ENCODE measurements at places on chromosomes 5 and 9.

GRCh38 chr5:91416491-91416890 lies 33.4 kb upstream of the ARRDC3 start:
- no peak for DNase-seq

- DNase-seq = no peak
Observed at GRCh38 chr9:3526997-3527940, 1.5 kb upstream of the RFX3 start.

- DNase-seq = no peak
Observed at GRCh38 chr5:5588887-5589826, 166.7 kb downstream of the ICE1 start.

GRCh38 chr9:136530461-136531089 lies 15.3 kb downstream of the NOTCH1 start:
- DNase-seq = no peak

- no peak for DNase-seq
Observed at GRCh38 chr5:95907067-95907705, 54.5 kb downstream of the ELL2 start.

DNA sequence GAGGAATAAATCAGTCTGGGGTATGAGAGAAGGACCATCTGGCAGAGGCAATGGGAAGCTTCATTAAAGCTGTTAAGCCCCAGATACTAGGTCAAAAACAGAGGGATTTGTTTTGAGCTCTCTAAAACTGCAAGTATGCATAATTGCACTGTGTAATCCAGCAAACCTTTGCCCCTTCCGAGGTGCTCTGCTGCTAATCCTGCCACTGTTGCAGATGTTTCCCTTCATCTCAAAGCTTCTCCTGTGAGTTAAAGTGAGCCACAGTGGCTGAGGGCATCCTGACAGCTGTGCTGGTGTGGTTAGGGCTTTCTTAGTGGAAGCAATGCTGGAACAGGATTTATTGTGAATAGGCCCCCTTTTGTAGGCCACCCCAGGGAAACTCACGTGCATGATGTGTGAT lies 160.3 kb upstream of the TRPC7 start:
- no peak for DNase-seq

DNA sequence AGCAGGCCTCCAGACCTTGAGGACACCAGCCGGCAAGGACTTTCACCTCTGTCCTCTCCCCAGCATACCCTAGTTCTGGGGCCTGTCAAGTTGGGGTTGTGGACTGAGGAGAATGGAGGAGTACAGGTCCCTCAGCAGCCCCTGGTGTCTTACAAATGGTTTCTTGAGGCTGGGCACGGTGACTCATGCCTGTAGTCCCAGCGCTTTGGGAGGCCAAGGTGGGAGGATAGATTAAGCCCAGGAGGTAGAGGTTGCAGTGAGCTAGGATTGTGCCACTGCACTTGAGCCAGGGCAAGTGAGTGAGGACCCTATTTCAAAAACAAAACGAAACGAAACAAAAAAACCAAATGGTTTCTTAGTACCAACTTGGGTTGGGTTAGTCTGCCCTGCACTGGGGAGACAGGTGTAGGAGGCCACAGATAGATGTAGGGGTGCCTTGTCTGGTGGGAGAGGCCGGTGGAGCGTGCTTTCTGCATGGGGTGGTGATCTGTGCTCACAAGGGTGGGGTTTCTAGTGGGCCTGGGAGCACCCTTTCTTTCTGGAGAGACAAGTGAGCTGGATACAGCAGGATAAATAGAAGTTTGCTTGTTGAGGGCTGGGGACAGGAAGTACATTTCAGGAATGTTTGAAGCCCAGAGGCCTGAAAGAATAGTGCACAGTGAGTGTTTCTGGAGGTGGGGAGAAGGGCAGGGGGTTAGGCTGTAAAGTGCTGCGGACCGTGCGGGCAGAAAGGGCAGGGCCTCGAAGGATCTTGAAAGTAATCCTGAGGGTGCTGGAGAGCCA lies 37.7 kb upstream of the PSD2 start:
- no peak for DNase-seq

DNA sequence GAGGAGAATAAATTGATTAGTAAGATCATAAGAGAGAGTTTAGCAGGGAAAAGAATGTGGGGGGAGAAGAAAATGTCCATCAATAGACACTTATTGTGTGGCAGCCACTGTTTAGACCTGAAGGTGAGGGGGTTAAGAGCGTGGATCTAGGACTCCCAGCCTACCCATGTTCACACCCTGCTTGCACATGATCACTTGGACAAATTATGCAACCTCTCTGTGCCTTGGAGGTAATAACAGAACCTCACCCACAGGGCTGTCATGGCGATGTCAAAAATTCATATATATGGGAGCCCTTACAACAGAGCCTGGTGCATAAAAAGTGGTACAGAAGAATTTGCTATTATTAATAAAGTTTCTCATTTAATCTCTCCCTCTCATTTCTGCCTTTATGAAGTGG lies 86.0 kb upstream of the EQTN start:
- no peak for DNase-seq

GRCh38 chr5:91126888-91127287 lies 256.2 kb downstream of the ARRDC3 start:
- no peak for DNase-seq

- DNase-seq = no peak
Observed at GRCh38 chr9:33458444-33458843, 11.1 kb upstream of the AQP3 start.

DNA sequence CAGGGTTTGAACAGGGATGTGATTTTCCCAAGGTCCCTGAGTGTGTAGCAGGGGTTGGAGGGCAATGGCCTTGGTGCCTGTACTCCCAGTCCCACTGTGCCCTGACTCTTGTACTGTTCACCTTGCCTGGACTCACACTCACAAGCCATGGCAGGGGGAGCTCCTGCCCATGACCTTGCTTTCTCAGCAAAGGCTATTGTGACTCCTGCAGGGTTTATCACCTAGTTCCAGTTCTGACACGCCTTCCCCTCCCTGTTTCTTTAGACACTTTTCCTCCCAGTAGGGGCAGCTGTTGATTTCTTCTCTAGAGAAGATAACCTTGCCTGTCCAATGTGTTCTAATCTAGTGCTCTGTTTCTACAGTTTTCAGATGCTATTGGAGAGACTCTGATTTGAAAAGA lies 139.5 kb downstream of the FSTL4 start:
- no peak for DNase-seq

- no peak for DNase-seq
Observed at GRCh38 chr5:77133061-77133758, 46.1 kb upstream of the ZBED3 start.

- no peak for DNase-seq
Observed at GRCh38 chr9:117709936-117710335, 5.7 kb downstream of the TLR4 start.

- no peak for DNase-seq
Observed at GRCh38 chr5:119363936-119364335, 8.1 kb downstream of the TNFAIP8 start.

DNA sequence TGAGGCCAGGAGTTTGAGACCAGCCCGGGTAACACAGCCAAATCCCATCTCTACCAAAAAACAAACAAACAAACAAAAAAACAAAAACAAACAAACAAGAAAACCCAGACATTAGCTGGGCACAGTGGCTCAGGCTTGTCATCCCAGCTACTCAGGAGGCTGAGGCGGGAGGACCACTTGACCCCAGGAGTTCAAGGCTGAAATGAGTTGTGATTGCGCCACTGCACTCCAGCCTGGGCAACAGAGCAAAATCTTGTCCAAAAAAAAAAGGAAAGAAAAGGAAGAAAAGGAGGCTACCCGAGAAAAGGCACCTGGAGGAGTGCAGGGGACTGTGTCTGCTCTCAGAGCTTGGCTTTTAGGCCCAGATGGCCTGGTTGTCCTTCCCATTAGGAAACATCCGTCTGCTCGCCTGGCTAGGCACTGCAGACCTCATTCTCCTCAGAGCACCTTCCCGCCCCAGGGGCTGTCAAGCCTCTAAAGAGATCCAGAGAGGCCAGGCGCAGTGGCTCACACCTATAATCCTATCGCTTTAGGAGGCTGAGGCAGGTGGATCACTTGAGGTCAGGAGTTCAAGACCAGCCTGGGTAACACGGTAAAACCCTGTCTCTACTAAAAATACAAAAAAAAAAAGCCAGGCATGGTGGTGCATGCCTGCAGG lies 185.3 kb upstream of the IER5L start:
- no peak for DNase-seq

GRCh38 chr5:11958321-11958720 lies 54.1 kb upstream of the CTNND2 start:
- no peak for DNase-seq

GRCh38 chr9:129341171-129341986 lies 163.3 kb upstream of the IER5L start:
- no peak for DNase-seq

- DNase-seq = no peak
Observed at GRCh38 chr5:12413585-12413984, 509.3 kb upstream of the CTNND2 start.

DNA sequence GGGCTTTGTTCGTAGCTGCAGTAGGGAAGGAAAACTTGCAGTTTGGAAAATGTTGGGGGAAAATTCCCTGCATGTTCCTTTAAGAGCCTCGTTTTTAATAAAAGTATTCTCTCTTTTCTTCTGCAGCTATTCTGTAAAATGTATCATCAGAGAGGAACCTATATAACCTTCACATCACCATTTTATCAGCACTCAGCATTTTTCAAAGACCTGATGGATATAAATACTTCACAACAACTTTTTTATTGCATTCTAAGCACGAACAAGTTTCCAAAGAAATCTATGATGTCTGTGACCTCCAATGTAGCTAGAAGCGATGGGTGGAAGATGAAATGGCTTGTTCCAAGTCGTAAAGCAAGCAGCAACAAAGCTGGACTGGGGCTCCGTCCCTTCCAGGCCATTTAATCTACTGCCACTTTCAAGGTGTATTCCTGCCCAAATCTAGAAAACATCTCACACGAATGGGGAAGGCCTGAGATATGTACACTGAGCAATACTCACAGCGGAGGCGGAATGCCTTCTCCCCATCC lies 84.0 kb downstream of the NSUN2 start:
- DNase-seq = no peak
